Placental pericyte (primary cell): ENCODE measurements at places on chromosomes 3 and 15. TPM values are rescaled to one million over a fixed set of nuclear protein-coding genes. Genes with fewer than 3 reads are reported as not detected.

The DUOXA2 gene
- total RNA-seq: not detected in 2 replicates

The KLF15 gene
- total RNA-seq: 0.29 and 2.8 TPM in 2 replicates

The FEZF2 gene
- not detected in 2 replicates for total RNA-seq

The IL12A gene
- 3.9 and 7.2 TPM in 2 replicates for total RNA-seq

The STXBP5L gene
- 0.14 TPM in 1 of 2 replicates, not detected in the other for total RNA-seq

The SCN11A gene
- total RNA-seq: under 0.01 TPM in 2 replicates

The ARGFX gene
- not detected in 2 replicates for total RNA-seq

The TMCO5A gene
- total RNA-seq: not detected in 2 replicates

The KATNBL1 gene
- 22.5 and 68.9 TPM in 2 replicates for total RNA-seq

The MEX3B gene
- total RNA-seq: 2.4 and 9.6 TPM in 2 replicates

The GRK7 gene
- total RNA-seq: not detected in 2 replicates

The SH2D7 gene
- not detected in 2 replicates for total RNA-seq

The GPR87 gene
- 0.14 TPM in 1 of 2 replicates, not detected in the other for total RNA-seq

The ACSBG1 gene
- not detected in 2 replicates for total RNA-seq

The GXYLT2 gene
- total RNA-seq: 11.6 and 71.1 TPM in 2 replicates

The MEF2A gene
- total RNA-seq: 47.5 and 49.4 TPM in 2 replicates

The CSPG5 gene
- 0.14 TPM in 1 of 2 replicates, not detected in the other for total RNA-seq

The ZNF501 gene
- total RNA-seq: 4.3 and 4.6 TPM in 2 replicates

The ITGA11 gene
- total RNA-seq: 57.8 and 129 TPM in 2 replicates

The SLC12A1 gene
- not detected in 2 replicates for total RNA-seq

The PLA2G4D gene
- total RNA-seq: not detected in 2 replicates

The CD200R1 gene
- total RNA-seq: 0.14 TPM in 1 of 2 replicates, not detected in the other

The PAQR5 gene
- total RNA-seq: 4.8 and 6.6 TPM in 2 replicates

The LIPC gene
- 0.29 and 0.88 TPM in 2 replicates for total RNA-seq
